ENCODE measurements at places on chromosomes 2 and 18.

DNA sequence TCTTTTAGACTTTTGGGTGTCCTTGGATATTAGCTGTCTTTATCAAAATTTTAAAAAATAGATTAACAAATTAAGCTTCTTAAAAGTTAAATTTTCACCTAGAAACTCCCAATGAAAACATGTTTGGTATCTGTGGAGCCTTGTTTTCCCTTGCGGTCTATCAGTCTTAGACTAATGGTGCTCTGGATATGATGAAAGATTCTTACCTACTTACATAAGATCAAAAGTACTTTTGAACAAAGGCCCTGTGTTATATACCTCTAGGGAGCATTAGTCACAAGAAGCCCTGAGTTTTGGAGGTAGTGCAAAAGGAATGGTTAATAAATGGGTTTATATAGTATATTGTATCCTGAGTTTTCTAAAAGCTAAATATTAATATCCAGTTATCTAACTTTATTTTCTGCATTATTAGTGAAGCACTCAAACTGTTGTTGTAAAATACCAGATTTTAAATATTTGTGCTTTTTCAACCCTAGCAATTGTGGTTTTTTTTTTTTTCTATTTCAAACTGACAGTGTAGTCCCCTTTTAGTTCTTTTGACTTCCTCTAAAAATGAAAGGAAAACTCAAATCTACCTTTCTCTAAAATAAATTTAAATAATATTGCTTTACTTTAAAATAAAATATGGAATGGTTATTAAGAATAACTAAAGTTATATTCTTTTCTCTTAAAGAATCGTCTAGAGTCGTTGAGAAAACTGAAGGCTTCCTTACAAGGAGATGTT, 18.1 kb downstream of the NDC80 start:
- DNase-seq = no peak

DNA sequence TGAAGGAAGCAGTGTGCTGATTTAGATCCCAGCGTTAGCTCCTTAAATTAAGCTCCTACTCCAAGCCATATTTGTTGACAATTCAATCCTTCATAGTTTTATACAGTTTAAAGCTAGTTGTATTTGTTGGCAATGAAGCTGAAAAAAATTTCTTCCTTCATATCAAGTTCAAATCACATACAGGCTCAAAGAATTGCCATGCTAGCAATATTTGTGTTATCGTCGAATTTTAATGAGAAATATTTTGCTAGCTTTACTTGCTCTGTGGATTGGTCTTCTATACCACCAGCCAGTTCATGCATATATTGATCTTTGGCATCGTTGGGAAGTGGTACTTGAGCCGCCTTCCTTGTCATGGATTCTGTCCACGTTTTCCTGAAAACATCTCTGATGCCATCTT, 204.6 kb upstream of the HDAC4 start:
- no peak for DNase-seq

DNA sequence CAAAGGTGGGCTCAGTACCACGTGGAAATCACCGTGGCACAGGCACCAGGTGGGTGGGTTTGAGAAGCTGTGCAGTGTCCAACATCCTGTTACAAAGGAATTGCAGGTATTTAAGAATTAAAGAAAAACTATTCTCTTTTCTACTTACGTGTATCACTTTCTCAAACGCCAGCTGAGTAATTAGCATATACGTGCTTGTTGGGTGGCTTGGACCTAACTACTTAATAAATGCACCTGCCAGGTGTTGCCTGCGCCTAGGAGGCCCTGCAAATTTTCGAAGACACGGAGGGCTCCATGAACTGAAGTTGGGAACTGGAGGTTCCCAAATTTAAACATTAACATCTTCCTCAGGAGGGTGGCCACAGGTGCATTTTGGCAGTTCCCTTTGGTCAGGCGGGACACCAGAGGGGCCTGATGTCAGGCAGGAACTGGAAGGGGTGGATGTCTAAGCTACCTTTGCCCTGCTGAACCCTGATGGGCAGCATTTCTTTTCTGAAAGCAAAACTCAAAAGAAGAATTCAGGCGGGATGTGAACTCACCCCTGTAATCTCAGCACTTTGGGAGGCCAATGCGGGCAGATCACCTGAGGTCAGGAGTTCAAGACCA, 84.8 kb downstream of the HS6ST1 start:
- no peak for DNase-seq

- no peak for DNase-seq
Observed at GRCh38 chr2:236679884-236680860, 110.5 kb downstream of the ACKR3 start.

GRCh38 chr2:78676921-78677696, 348.4 kb upstream of the REG3G start:
- DNase-seq = no peak

GRCh38 chr2:26730549-26731344, 33.3 kb upstream of the SLC35F6 start:
- DNase-seq = no peak

GRCh38 chr2:180980106-180980942, at the start of gene UBE2E3:
Gene UBE2E3, plus strand, starts transcription at chr2:180980605. Its CDS starts 1,438 bp downstream, at chr2:180982043.
- DNase-seq = peak; percentile 73

DNA sequence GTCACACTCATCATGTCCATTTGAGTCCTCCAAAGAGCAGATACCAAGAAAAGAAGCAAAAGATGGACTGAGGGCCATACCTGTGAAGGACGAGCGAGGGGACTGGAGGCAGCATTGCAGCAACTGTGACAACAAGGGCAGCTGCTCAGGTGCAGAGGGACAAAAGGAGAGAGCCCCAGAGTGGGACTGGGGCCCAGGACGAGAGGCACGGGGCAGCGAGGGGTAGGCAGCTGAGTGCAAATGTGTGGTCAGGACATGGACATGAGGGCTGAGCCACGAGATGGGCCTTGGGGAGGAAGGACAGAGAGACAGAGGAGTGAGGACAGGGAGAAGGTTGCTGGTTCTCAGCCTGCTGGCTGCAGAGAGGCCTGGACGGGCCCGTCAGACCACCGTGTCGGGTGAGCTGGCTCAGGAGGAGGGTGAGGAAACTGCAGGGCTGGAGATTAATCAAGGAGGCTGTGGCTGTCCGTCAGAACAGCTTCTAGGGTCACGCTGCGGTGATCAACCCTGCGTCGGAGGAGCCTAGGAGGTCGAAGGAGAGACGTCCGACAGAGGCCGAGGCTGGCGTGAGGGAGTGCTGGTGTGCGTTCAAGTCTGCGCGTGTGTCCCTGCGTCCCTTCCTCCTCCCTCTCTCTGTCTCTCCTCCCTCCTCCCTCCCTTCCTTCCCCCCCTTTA, 206.8 kb upstream of the HDAC4 start:
- DNase-seq = no peak

- no peak for DNase-seq
Observed at GRCh38 chr2:160221391-160222276, 21.6 kb upstream of the ITGB6 start.

GRCh38 chr18:4806331-4806730, 351.2 kb upstream of the DLGAP1 start:
- no peak for DNase-seq

- no peak for DNase-seq
Observed at GRCh38 chr2:168401771-168402170, 54.3 kb upstream of the CERS6 start.

DNA sequence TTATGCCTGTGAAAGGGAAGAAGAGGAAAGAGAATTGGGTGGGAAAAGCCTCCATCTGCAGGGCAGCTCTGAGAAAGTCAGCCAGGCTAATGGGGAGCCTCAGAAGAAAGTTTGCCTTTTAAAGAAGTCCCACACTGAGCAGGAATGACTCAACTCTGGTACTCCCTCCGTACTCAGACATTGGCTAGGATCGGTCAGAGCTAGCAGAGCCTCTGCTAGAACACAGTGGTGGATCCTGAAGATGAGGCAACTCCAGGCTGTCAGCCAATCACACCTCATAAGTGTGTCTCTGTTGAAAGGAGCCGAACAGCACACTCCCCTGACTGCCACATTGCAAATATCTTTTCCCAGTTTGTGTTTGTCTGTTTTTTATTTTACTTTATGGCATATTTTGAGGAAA, 96.9 kb downstream of the HNRNPLL start:
- DNase-seq = no peak

- no peak for DNase-seq
Observed at GRCh38 chr2:165594935-165595255, 125.4 kb downstream of the CSRNP3 start.

DNA sequence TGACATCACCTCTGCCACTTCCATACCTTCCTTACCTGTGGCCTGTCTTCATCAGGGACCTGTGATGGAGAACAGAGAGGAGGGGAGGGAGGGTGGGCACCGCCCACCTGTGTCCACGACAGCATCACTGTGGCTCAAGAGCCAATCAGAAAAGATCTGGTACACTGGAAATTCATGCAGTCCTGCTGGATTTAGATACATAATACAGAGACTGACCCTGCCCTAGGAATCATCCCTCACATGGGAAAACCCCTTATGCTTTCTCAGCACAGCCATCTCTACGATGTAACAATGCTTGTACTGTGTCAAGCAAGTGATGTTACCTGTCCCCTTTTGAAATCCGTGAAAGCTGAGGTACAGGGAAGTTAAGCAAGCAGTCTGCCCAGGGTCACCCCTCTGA, 145.6 kb upstream of the EPAS1 start:
- no peak for DNase-seq

DNA sequence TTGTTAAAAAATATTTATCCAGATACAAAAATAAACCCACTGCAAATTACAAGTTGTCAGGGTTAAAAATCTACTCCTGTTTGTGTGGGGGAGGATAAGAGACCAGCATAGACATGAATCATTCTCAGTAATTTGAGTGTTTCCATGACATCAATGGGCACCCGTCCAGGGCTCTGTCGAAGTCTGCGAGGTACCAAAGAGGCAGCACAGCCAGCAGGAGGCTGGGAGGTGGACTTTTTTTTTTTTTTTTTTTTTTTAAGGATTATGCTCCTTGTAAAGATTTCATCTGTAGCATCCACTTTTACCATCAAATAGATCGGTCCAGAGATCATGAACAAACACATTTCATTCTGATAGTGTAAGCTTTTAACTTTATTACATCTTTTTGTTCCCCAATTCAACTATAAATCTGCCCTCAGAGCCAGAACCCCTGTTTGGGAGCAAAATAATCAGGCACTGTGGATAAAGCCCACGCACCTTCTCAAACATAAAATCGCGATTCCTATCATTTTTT, 182.0 kb downstream of the TCF4 start:
- DNase-seq = no peak

GRCh38 chr2:158953926-158954763, 14.3 kb upstream of the TANC1 start:
- no peak for DNase-seq

DNA sequence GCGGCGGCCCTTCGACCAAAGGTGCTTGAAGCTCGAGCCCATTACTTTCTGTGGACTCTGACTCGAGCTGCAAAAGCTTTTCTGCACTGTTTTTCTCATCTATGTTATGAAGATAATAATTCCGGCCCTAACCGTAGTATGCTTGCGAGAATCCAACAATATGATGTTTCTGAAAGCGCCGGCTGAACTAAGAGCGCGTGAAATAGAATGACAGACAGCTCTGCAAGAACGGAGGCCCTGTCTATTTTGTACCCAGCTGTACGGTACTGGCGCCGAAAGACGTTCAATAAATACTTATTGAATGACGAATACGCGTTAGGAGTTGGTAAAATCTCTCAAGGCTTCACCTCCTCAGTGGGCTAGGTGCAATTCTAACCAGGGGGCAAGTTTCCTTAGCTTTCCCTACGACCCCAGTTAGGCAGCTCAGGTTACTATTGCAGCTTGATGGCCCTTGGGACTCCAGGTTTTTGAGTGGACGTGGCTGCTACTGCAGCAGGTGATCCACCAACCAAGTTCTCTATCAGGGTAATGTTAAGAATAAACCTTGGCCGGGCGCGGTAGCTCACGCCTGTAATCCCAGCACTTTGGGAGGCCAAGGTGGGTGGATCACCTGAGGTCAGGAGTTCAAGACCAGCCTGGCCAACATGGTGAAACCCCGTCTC, 570 bp downstream of the SCRN3 start:
- no peak for DNase-seq

All from activated effector memory CD4-positive, alpha-beta T cell treated with Interleukin-2 at 50 U/mL for 16 hours (primary cell).